Adipocyte (in vitro differentiated cells): ENCODE measurements at places on chromosomes 2 and 18.

DNA sequence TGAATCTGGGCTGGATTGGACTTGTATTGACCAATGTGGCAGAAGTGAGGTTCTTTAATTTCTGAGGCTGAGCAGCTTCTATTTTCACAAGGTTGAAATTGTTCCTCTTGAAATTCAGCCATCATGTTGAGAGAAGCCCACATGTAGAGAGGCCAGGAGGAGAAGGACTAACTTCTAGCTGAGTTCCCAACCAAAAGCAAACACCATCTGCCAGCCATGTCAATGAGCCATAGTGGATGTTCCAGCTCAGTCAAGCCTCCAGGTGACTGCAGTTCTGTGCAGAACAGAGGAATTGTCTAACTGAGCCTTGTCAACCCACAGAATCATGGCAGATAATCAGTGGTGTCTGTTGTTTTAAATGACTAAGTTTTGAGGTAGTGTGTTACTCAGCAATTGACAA lies 110.6 kb upstream of the ACVR1 start:
- no peak for DNase-seq

- DNase-seq: peak; percentile 84
Measured at GRCh38 chr2:209771474-209772289, at the start of gene UNC80. TSS of gene UNC80 (plus strand) at chr2:209771832. CDS start at chr2:209772073, 241 bp downstream.

GRCh38 chr18:49563701-49564517 lies 2.1 kb downstream of the LIPG start:
- DNase-seq: no peak

GRCh38 chr2:232203936-232204335 lies 174.6 kb upstream of the ALPP start:
- no peak for DNase-seq

DNA sequence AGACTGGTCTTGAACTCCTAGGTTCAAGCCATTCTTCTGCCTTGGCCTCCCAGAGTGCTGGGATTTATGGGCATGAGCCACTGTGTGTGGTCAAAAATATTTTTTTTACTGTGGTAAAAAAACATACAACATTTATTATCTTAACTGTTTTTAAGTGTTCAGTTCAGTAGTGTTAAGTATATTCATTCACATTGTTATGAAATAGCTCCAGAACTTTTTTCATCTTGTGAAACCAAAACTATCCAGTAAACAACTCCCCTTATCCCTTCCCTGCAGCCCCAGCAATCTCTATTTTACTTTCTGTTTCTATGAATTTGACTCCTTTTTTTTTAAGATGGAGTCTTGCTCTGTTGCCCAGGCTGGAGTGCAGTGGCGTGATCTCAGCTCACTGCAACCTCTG lies 9.3 kb downstream of the RMC1 start:
- DNase-seq: peak; percentile 69

- DNase-seq: peak; percentile 22
Measured at GRCh38 chr2:17915811-17916518, 37.5 kb downstream of the KCNS3 start.

- no peak for DNase-seq
Measured at GRCh38 chr2:215712219-215712868, 276.5 kb upstream of the FN1 start.
